ENCODE measurements at places on chromosomes 3 and 15.

- DNase-seq: no peak
Observed at GRCh38 chr15:52997123-52997522, 207.0 kb upstream of the ONECUT1 start.

GRCh38 chr15:68644083-68644904 lies 65.5 kb downstream of the CORO2B start:
- DNase-seq: no peak

- no peak for DNase-seq
Observed at GRCh38 chr3:146093896-146094295, 67.1 kb downstream of the PLOD2 start.

DNA sequence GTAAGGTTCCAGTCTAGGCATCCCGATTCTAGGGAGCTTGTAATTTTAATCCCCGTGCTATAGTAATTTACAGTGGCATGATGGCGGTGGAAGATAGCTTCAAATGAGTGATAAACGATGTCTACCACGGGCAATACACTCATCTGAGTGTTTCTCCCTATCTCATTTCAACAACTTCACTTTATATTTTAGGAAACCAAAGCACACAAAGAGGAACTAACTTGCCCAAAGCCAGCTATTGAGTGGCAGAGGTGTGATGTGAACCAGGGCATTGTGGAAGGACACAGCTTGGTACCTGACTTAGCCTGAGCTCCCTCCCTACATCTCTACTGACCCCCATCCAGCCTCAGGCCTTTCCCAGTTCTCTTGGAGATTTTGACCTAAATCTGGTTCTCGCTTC lies 16.9 kb upstream of the FILIP1L start:
- DNase-seq: no peak

- DNase-seq: no peak
Observed at GRCh38 chr3:141419946-141420345, 51.6 kb downstream of the ZBTB38 start.
